Activated T-helper 17 cell treated with anti-CD3 and anti-CD28 coated beads, Interleukin-2, amount 50 U/mL, for 72 hours (primary cell): ENCODE measurements at places on chromosomes 11 and 22. TPM values are rescaled to one million over a fixed set of nuclear protein-coding genes. Genes with fewer than 3 reads are reported as not detected.

DNA sequence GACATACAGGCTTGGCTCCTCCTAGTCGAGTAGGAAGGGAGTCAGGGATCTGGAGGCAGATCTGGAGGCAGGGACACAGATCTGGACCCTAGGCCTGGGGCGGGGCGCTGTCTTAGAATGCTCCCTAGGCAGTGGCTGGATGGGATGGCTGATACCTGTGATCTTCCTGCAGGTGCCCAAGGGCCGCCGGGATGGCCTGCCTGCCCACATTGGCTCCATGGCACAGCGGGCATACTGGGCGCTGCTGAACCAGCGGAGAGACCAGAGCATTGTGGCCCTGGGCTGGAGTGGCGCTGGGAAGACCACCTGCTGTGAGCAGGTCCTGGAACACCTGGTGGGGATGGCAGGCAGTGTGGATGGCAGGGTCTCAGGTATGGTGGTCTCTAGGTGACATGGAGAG is 35.4 kb downstream of the MYO18B start:
- ATAC-seq: no peak

Gene SEPTIN3
- 2.1 TPM for total RNA-seq

Gene SRSF8
- 32.1 TPM for total RNA-seq

DNA sequence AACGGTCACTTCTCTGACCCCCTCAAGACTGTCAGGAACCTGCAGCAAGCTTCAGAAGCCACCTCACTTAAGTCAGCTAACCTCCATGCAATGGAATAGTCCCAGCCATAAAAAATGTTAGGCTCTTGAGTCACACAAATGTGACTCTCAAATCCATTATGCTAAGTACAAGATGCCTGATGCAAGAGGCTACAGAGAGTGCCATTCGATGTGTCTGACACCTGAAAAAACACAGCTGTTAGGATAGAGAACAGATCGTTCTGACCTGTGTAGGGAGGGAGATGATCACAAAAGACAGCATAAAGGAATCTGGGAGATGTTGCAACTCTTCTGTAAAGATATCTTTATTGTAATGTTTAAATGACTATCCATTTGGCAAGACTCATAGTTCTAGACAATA is 712.4 kb downstream of the TBC1D22A start:
- peak; percentile 38 for ATAC-seq

Gene TYMP
- 74.0 TPM for total RNA-seq

Gene KMT5B
- 30.0 TPM for total RNA-seq

- peak; percentile 56 for ATAC-seq
Measured at GRCh38 chr22:41576877-41577276, 12.8 kb downstream of the PMM1 start.

GRCh38 chr11:132142554-132142953 is 772.1 kb downstream of the NTM start:
- no peak for ATAC-seq

GRCh38 chr11:44711787-44712608 is 14.8 kb upstream of the TSPAN18 start:
- no peak for ATAC-seq

GRCh38 chr22:24758164-24758799 is 16.2 kb downstream of the PIWIL3 start:
- ATAC-seq: no peak

DNA sequence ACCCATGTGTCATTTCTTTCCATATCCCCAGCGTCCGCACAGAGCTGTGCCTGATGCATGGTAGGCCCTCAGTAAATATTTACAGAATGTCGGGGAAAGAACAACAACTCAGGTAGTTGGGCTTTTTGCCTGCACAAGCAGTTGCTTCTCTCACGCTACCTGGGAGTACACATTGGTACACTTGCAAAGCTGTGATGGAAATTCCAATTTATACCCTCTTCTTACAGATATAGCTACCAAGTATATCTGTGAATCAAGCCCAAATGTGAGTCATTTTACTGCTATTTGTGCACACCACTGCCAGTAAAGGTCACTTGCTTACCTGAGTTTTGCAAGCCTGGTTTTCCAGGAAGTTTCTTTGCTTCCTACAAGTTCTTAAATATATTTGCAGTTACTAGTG is 333.0 kb upstream of the NARS2 start:
- no peak for ATAC-seq

Gene PANX2
- 16.6 TPM for total RNA-seq

Gene TPCN2
- total RNA-seq: 12.8 TPM

Gene MMP12
- 0.22 TPM for total RNA-seq

Gene OR56A1
- total RNA-seq: not detected

- no peak for ATAC-seq
Measured at GRCh38 chr11:101996111-101996510, 51.1 kb upstream of the CFAP300 start.

- no peak for ATAC-seq
Measured at GRCh38 chr22:27791159-27791858, 10.2 kb downstream of the MN1 start.

DNA sequence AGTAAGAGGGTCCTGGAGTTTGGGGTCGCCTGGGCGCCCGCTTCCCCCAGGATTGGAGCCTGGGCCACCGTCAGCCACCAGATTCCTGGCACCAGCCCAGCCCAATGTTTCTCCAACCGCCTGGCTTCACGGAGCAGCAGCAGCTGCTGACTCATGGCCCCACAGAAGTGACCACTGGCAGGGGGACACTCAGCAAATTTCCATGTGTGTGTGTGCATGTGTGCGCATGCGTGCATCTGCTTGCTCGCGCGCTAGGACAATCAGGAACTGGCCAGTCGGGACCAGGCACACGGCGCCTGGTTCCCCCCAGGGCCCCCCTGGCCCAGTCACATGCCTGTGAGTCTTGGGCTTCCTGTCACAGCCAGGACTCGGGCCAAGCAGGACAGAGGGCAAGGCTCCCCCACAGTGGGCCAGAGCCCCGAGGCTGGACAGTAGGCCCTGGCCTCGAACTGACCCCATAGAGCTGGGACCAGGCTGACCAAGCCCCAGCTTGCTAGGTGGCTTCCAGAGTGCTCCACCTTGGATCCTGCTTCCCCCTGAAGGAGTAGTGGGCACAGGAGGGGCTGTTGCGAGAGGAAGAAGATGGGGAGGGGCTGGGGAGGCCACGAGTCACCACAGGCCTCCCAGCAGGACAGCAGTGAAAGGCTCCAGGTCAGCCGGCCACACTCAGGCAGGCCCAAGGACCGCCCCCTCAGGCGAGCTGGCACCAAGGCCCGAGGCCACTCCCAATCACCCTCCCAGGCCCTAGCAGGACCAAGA is 3.2 kb downstream of the CTSD start:
- ATAC-seq: no peak

Gene C11orf87
- total RNA-seq: not detected
